ENCODE measurements at places on chromosomes 3 and 15.

GRCh38 chr3:115588201-115589115 is 34.9 kb upstream of the GAP43 start:
- H3K4me3 ChIP-seq, result no peak overlapping the region
- no peaks in the 10 kb centered on the region for H3K4me1 ChIP-seq
- no peak overlapping the region for H3K27ac ChIP-seq
- H3K27me3 ChIP-seq, result no peaks in the 10 kb centered on the region

- H3K27ac ChIP-seq, result no peak overlapping the region
- no peaks in the 10 kb centered on the region for H3K27me3 ChIP-seq
- no peak overlapping the region for H3K4me3 ChIP-seq
- DNase-seq, result no peak
- no peaks in the 10 kb centered on the region for H3K4me1 ChIP-seq
Observed at GRCh38 chr15:99502182-99502581, 63.6 kb upstream of the MEF2A start.

- DNase-seq, result no peak
- H3K27me3 ChIP-seq, result no peaks in the 10 kb centered on the region
- H3K4me1 ChIP-seq, result no peaks in the 10 kb centered on the region
- H3K4me3 ChIP-seq, result no peak overlapping the region
Observed at GRCh38 chr3:14592836-14593235, 52.7 kb upstream of the GRIP2 start.

- H3K27me3 ChIP-seq, result no peaks in the 10 kb centered on the region
- H3K4me1 ChIP-seq, result no peaks in the 10 kb centered on the region
- no peak overlapping the region for H3K27ac ChIP-seq
- no peaks in the 10 kb centered on the region for H3K36me3 ChIP-seq
- H3K4me3 ChIP-seq, result no peak overlapping the region
Observed at GRCh38 chr3:142095841-142096240, 53.5 kb downstream of the TFDP2 start.

DNA sequence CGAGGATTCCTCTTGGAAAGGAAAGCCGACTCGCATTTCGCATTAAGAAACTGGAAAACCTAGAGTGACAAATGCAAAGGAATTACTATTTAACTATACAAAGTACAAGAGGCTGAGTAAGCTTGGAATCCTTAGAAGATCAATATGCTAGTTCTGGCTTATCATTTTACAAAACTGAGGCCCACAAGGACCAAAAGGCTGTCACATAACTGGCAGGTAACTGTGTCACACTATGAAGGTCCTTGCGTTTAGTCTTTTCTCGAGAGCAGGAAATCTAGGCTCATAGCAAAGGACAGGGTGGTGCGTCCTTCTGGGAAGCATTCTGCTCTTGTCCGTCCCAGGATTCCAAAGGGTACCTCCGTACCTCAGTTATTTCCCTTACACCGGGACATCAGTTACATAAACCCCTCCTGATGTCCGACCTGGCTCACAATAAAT is 629 bp downstream of the RPL24 start:
- H3K36me3 ChIP-seq, result peaks cover 24% of the 10 kb centered on the region
- no peaks in the 10 kb centered on the region for H3K27me3 ChIP-seq
- H3K4me3 ChIP-seq, result peak overlapping the region; percentile 78
- DNase-seq, result no peak
- H3K27ac ChIP-seq, result peak overlapping the region; percentile 87

DNA sequence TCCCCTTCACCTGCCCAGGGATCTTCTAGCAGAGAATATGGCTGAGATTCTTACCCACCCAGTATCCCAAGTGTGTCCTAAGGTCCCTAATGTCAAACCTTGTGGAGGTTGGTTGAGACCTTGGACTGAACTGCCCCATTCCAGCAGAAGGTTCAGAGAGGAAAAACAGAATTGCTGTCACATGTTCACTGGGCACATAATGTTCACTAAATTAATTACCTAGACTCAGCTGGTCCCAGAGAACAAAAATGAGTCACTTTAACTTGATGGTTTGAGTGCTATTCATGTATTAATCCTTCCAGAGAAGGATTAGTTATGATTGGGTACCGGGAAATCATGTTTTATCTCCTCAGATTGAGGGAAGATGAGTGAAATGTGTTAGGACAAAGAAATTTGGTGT is 171.3 kb upstream of the GADL1 start:
- H3K36me3 ChIP-seq, result no peaks in the 10 kb centered on the region
- no peak overlapping the region for H3K27ac ChIP-seq
- DNase-seq, result no peak
- H3K27me3 ChIP-seq, result no peaks in the 10 kb centered on the region

- H3K36me3 ChIP-seq, result no peaks in the 10 kb centered on the region
- peaks cover 10% of the 10 kb centered on the region for H3K4me1 ChIP-seq
- no peak for DNase-seq
- no peak overlapping the region for H3K4me3 ChIP-seq
- no peaks in the 10 kb centered on the region for H3K27me3 ChIP-seq
- H3K27ac ChIP-seq, result no peak overlapping the region
Observed at GRCh38 chr15:80822256-80822655, 43.1 kb downstream of the CEMIP start.

- H3K4me1 ChIP-seq, result peaks cover 14% of the 10 kb centered on the region
- H3K27ac ChIP-seq, result no peak overlapping the region
- peak; percentile 77 for DNase-seq
- H3K27me3 ChIP-seq, result no peaks in the 10 kb centered on the region
- H3K4me3 ChIP-seq, result no peak overlapping the region
Observed at GRCh38 chr3:128709506-128710210, 16.3 kb upstream of the RAB7A start.

DNA sequence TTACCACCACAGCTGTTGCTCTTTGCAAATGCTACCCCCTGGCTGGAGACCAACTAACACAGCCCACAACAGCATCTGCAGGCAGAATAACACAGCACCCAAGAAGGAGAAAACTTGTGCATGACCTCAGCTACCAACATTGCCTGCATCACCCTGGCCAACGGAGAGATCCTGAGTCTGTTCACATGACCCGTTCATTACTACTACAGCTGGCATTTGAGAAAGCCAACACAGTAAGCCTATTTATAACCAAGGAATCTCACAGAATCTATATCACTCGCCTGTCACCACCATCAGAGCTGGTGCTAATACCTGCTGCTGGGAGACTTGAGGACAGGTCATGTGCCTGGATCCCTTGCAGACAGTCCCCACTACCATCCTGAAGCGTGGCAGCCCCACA is 215.2 kb downstream of the POLQ start:
- no peaks in the 10 kb centered on the region for H3K4me1 ChIP-seq
- no peak overlapping the region for H3K4me3 ChIP-seq
- DNase-seq, result no peak
- H3K36me3 ChIP-seq, result no peaks in the 10 kb centered on the region
- no peak overlapping the region for H3K27ac ChIP-seq

GRCh38 chr3:73098873-73099272 is 37.4 kb downstream of the EBLN2 start:
- H3K27ac ChIP-seq, result no peak overlapping the region
- no peak for DNase-seq
- H3K4me1 ChIP-seq, result peaks cover 5% of the 10 kb centered on the region
- no peaks in the 10 kb centered on the region for H3K36me3 ChIP-seq
- no peaks in the 10 kb centered on the region for H3K27me3 ChIP-seq

DNA sequence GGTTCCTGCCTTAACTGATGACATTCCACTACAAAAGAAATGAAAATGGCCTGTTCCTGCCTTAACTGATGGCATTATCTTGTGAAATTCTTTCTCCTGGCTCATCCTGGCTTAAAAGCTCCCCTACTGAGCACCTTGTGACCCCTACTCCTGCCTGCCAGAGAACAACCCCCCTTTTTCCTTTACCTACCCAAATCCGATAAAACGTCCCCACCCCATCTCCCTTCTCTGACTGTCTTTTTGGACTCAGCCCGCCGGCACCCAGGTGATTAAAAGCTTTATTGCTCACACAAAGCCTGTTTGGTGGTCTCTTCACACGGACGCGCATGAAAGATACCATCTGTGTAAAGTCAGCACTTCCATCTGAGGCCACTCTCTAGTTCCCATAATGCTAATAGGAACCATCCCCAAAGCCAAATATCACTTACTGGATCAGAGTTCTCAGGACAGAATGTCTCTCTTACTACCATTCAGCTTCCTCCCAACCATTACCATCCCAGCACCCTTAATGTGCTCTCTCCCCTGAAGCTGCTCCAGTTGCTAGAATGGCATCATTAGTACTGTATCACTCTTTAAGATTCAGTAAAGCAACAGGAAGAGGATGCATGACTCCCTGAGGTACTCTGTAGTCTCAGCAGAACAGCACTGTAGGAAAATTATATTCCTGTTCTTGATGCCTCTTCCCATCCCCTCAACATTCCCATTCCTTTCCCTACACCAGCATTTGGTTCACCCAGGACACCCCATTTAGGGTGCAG is 2.3 kb upstream of the HRG start:
- DNase-seq, result no peak
- H3K27me3 ChIP-seq, result no peaks in the 10 kb centered on the region
- H3K27ac ChIP-seq, result no peak overlapping the region
- H3K4me1 ChIP-seq, result peaks cover 2% of the 10 kb centered on the region
- H3K36me3 ChIP-seq, result no peaks in the 10 kb centered on the region
